Adrenal gland (tissue), 19 donors: ENCODE measurements at places on chromosomes 13 and 19. TPM values are rescaled to one million over a fixed set of nuclear protein-coding genes. Genes with fewer than 3 reads are reported as not detected.

- H3K27me3 ChIP-seq: peaks cover 6% of the 10 kb centered on the region
- DNase-seq: no peak
- no peak overlapping the region for H3K4me3 ChIP-seq
- no peak overlapping the region for H3K27ac ChIP-seq
Measured at GRCh38 chr19:13240312-13241022, 90.3 kb downstream of the IER2 start.

DNA sequence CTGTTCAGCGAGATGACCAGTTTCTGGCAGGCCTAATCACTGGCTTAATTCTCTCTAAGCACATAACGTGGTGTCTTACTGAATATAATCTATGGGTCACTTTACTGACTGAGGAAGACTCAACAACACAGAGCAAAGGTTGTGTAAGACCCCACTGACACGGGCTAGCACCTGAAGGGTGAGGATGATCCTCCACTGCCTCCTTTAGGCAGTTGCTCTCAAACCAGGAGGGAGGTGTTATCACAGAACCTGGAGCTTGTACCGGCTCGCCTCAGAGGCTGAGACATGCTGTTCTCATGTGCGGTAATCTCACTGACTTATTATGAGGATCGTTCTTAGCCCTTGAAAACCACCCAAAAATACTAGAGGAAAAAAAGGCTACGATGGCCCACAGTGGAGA is 28.3 kb downstream of the RCBTB2 start:
- no peak for DNase-seq
- H3K27ac ChIP-seq: no peak overlapping the region
- no peaks in the 10 kb centered on the region for H3K4me1 ChIP-seq
- H3K4me3 ChIP-seq: no peak overlapping the region

TRAPPC2B gene
- total RNA-seq: 12.6 TPM

DNA sequence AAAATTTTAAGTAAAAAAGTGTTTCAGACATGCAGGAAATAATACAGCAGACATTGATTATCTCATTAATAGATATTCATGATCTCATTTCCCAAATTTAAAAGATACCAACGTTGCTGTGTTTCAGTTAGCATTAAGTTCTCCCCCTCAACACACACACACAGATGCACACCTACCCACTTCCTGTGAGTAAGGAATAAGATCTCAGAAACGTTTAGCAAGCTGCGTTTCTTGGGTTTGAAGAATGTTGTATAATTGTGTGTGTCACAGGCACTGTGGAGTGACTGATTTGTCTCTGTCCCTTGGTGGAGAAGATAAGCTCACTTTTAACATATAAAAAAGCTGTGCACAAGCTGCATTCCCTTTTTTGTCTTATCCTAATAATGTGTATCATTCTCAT is 196.8 kb downstream of the PDS5B start:
- no peaks in the 10 kb centered on the region for H3K27me3 ChIP-seq
- no peak overlapping the region for H3K27ac ChIP-seq
- no peaks in the 10 kb centered on the region for H3K4me1 ChIP-seq
- H3K4me3 ChIP-seq: no peak overlapping the region
- DNase-seq: no peak

DNA sequence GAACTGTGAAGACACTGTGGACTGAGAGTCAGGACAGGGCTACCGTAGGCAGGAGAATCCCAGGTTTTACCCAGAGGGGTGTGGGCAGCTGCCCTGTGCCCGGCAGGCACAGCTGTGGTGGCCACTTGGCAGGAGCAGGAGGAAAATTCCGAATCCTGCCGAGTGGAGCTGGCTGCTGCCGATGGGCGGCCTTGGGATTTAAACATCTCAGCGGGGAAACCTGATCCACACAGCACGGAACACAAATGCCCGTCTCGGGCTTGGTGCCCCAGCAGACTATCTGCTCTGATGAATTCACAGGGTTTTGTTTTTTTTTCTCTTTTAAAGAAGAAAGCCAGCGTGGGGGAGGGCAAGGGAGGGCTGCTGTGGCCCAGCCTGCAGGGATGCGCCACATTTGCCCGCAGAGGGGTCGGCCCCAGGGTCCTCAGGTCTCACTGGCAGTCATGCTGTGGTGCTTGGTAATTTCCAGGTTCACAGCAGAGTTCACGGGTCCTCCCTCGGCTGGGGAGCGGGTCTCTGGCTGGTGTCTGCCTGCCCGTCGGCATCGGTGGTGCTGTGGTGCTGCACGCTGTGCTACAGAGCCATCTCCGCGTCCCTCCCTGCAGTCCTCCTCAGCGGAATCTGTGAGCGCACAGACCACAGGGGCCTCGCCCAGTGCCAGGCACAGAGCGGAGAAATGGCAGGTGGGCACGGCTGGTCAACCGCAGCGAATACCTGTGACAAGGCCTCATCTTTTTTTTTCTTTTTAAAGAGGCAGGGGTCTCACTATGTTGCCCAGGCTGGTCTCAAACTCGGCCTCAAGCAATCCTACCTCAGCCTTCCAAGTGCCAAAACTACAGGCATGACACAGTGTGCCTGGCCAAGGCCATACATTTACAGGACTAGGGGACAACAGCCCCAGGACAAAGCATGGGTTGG is 28.1 kb downstream of the MPND start:
- H3K4me3 ChIP-seq: no peak overlapping the region
- DNase-seq: peak; percentile 88
- peaks cover 9% of the 10 kb centered on the region for H3K36me3 ChIP-seq

ERCC5 gene
- 74.7 TPM for total RNA-seq

GRCh38 chr13:44128552-44129001 is 245.0 kb upstream of the SERP2 start:
- H3K27ac ChIP-seq: no peak overlapping the region
- DNase-seq: peak; percentile 56
- no peaks in the 10 kb centered on the region for H3K27me3 ChIP-seq
- no peak overlapping the region for H3K4me3 ChIP-seq

GRCh38 chr19:13794398-13794756 is 866 bp upstream of the ZSWIM4 start:
- H3K36me3 ChIP-seq: no peaks in the 10 kb centered on the region
- H3K27me3 ChIP-seq: no peaks in the 10 kb centered on the region
- peaks cover 33% of the 10 kb centered on the region for H3K4me1 ChIP-seq
- H3K4me3 ChIP-seq: peak overlapping the region; percentile 42
- DNase-seq: peak; percentile 96

- peaks cover 9% of the 10 kb centered on the region for H3K36me3 ChIP-seq
- peaks cover 16% of the 10 kb centered on the region for H3K4me1 ChIP-seq
- no peaks in the 10 kb centered on the region for H3K27me3 ChIP-seq
Measured at GRCh38 chr19:56309511-56310185, 5.0 kb downstream of the ZSCAN5A start.

NLRP12 gene
- 0.78 TPM for total RNA-seq

DDX49 gene
- 49.1 TPM for total RNA-seq

ZNF829 gene
- total RNA-seq: 4.5 TPM

GRCh38 chr19:2680808-2681207 is 21.7 kb downstream of the GNG7 start:
- no peaks in the 10 kb centered on the region for H3K36me3 ChIP-seq
- H3K27me3 ChIP-seq: no peaks in the 10 kb centered on the region
- no peak overlapping the region for H3K4me3 ChIP-seq
- H3K4me1 ChIP-seq: no peaks in the 10 kb centered on the region

DNA sequence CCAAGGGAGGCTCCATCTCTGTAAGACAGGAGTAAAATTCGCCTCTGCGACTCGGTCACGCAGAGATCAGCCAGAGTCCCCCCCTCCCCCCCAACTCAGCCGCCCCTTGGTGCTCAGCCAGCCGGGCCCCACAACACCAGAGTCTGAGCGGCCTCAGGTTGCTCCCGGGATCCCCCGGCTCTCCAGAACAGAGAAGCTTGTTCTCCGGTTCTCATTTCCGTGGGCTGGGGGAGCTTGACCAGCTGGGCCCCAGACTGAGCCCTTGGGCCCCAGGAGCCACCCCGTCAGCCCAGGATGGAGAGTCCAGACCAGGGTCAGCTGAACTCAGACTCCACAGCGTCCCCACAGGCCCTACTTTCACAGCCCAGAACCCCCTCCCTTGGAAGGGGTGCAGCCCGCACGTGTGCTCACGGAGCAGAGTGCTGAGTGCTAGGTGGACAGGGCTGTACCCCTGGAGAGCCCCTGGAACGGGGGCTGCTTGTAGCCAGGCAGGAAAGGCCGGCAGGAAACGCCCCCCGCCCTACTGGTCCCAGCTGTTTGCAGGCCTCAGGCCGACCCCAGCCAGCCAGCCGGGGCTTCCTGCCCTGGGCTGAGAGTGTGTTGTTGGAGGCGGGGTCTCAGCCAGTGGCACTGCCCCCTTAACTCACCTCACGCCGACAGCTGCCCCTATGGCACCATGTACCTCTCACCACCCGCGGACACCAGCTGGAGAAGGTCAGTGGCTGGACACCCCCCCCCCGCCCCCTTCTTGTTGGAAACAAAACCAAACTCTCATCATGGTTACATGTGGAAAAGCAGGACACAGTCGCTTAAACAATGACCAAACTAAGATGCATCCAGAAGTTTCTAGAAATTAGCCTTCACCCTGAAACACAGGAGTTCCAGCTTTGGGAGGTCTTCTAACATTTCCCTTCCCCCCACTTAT is 44.4 kb downstream of the COMP start:
- no peak overlapping the region for H3K27ac ChIP-seq
- H3K4me1 ChIP-seq: no peaks in the 10 kb centered on the region
- no peak overlapping the region for H3K4me3 ChIP-seq
- no peaks in the 10 kb centered on the region for H3K27me3 ChIP-seq
